ENCODE measurements at places on chromosomes 16 and 17.

DNA sequence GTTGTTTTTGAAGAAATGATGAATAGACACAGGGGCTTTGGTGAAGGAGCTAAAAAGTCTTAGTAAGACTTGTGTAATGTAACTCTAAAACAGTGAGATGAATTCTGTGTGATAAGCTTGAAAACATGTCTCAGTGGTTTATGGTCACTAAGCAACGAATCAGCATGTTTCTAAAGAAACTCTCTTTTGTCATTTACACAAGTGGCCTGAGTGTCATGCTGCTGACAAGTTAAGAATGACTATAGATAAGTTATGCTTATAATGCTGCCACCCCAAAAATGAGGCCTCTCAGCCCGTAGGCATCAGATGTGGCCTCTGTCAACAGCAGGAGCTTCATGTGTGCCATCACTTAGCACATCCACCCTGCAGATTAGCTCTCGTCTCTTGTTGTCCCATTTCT is 8.7 kb downstream of the COX10 start:
- no peak for DNase-seq

GRCh38 chr17:77137111-77137510 is 3.7 kb upstream of the SEC14L1 start:
- no peak for DNase-seq

DNA sequence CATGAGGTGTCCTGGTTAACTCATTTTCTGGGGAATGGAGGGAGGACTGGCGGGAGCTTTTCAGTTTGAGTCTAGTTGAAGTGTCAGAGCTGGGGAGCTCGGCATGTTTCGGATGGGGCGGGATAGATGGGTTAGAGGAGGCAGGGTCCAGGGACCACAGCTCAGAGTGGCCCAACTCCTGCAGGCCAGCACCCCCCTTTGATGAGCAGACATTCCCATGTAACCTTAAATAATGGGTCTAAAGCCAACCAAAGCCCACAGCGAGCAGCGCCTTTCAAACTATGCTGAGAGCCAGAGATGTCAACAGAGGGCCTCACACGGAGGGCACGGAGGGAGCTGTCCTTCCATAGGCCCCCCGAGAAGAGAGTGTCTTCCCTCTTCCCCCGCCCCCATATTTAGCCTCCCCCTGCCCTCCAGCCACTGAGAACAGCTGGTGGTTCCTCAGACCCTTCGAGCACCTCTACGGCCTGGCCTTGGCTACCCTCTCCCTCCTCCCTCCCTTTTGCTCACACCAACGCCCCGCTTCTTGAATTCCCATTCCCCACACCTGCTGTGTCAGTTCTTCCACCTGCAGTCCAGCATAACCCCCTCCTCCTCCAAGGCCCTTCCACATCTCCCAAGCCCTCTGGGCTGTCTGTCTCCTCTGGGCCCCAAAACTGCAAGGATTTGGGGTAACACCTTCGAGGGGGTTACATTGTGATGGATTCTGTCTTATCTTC is 21.8 kb downstream of the RAB11FIP4 start:
- no peak for DNase-seq

DNA sequence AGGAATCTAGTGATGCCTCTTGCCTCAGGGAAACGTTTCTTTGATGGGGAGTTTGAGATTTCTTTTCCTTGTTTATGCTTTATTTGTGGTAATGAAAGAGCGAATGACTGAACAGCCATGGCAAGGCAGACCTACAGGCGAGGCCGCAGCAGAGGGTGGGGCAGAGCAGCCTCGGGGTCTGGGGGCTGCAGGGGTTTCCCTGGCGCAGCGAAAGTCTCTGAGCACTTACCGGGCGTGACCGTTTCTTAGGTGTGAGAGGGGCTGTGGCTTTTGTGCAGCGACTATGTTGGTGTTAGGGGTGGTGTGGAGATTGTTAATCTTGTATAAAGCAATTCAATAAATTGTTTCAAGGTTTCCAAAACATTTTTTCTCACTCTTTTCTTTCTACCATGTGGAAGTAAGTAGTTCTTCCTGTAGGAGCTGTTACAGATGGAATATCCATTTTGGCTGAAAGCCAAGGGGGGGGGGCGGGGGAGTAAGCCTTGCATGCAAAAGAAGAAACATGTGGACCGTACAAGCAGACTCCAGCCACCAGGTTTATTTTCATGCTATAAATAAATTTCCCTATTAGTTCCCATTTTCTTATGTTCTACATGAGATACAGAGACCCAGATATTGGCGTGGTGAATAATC is 34.8 kb downstream of the UBN1 start:
- no peak for DNase-seq

- DNase-seq = no peak
Measured at GRCh38 chr17:39400547-39401411, 647 bp downstream of the FBXL20 start.

DNA sequence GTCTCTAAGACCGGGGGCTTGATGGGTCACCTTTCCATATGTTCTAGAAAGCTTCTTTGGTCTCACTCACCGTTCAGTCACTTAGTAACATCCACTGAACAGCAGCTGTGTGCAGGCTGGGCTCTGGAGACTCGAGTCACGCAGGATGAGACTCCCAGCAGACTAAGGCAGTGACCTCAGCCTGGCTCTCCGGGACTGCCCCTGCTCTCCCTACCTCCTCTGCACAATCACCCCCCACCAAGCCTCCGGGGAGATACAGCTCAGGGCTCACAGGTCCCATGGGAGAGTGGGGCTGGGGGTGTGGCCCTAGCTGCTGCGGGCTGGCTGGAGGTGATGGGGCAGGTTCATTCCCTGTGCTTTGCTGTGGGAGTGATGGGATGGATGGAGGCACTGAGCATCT is 14.1 kb downstream of the FLYWCH2 start:
- DNase-seq = no peak

GRCh38 chr17:63116967-63117830 is 151.2 kb downstream of the TANC2 start:
- no peak for DNase-seq

GRCh38 chr16:58556678-58557077 is 41.4 kb downstream of the SETD6 start:
- DNase-seq = no peak

GRCh38 chr16:89320782-89321501 is 103.4 kb downstream of the ZNF778 start:
- DNase-seq = no peak

GRCh38 chr17:63701456-63701820 is 1.5 kb upstream of the LIMD2 start:
- no peak for DNase-seq

DNA sequence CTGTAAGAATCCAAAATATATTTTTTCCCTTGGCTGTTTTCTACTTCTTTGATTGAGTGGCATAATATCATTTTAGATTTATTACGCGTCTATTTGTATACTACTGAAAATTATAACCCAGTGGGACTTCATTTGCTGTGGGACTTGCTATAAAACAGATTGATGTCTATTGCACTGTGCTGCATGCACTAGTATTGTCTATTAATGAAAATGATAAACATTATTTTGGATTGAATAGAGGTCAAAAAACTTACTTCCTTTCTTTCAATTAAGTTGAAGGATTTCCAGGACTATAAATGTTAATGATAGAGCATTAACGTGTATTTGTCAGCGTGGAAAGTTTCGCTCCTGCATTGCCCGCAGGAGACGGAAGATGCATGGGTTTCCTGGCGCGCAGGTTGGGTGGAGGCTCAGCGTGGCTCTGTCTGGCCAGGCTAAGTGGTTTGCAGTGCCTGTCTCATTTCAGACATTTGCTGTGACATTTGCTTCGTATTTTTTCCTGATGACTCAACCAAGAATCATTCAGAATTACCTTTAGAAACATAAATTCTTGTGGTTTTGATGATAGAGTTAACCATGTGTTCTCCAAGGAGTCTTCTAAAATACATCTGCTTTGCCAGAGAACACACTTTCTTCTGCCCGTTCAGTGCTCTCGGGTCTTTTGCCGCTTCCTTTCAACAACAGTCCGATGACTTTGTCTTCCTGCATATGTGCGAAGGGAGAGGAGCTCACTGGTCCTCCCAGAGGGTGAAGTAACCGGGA is 216.7 kb downstream of the RPTOR start:
- peak; percentile 71 for DNase-seq

- no peak for DNase-seq
Measured at GRCh38 chr16:65716737-65717700, 595.2 kb upstream of the CDH11 start.

DNA sequence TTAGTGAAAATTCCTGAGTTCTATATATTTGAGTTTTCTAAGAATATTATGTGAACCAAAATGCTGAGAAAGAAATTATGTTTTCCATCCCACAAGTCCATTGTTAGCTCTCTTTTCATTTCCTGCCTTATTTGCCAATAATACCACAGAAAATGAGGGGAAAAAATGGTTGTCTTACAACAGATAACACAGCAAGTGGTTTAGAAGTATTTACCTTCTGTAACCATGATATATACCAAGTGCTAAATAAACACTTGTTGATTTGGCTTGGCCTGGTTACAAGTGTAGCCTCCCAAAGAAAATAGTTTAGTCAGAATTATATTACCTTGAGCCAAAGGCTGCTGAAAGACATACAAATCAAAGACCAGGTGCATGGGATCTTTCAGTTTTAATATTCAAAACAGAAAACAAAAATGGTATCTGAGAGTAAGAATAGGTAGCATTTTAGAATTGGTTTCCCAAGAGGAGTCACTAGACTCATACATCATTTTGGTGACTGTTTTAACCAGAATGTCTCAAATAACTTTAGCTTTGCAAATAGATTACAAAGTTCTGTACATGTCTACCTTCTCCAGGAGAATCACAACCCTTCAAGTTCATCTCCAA is 439.8 kb upstream of the DYNLRB2 start:
- DNase-seq = no peak

DNA sequence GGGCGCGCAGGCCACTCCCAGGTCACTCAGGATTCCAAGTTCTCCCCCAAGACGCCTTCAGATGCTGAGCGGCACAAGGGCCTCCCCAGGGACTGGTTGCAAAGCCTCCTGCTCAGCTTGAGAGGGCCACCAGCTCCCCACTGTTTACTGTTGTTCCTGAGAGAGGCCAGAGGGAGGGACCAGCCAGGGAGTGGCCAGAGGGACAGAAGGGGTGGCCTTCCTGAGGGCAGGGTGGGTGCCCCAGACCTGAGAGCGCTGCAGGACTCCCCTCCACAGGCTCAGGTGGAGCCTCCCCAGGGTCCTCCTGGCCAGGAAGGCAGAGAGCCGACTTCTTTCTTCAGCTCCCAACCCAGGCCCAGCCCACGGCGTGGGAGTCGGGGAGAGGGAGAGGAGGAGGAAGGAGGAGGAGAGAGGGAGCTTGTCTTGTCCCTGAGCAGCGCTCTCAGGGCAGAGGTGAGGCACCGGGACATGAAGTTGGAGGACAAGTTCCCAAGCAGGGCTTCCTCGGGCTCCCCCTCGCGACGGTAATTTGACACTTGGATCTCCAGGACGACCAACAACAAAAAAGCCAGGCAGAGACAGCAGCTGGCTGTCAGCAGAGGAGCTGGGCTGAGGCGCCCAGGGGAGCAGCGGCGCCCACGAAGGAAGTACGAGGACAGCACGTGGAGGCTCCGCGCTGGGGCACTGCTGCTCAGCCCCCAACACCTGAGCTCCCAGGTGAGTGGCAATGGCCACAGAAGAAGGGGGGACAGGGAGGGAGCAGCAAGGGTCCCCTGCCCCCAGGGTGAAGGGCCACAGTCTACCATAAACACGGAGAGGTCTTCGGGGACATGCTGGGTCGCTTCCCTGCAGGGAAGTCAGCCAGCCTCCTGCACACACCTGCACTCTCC is 497 bp downstream of the SMIM5 start:
- peak; percentile 41 for DNase-seq

- peak; percentile 26 for DNase-seq
Measured at GRCh38 chr16:23557779-23558702, 514 bp downstream of the UBFD1 start.

DNA sequence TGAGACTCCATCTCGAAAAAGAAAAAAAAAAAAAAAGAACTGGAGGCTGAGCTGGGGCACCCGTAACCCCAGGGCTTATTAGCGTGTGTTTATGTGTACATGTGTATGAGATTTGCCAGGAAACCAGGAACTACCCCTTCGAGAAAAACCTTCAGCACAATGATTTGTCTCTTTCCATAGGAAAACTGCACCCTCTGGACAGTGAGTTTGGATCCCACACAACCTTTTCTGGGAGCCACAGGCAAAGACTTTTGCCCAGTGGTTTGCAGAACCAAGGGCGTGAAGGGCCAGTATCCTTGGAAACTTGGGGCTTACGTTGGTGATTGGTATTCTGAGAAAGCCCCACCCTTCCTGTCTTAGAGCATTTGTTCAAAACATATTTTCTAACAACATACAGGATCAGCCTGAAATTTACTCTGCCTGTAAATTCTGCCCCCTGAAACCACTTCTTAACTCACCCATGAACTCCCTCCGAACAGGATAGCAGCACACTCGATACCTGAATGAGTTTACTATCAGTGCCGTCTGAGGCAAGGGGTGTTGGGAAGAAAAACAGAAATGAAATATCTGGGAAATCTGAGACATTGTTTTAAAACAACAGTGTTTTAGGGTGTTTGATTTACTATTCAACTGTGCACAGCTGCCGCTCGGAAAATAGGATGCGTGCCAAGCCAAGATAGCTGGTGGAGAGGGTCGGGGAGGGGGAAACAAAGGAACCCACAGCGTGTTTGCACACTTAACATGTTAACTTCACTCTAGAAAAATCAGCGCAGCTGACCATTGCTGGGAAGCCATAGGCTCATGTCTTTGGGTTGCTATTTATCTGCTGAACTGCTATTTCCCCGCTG is 40.2 kb upstream of the MAF start:
- peak; percentile 17 for DNase-seq

GRCh38 chr16:88281858-88282563 is 100.7 kb upstream of the ZNF469 start:
- no peak for DNase-seq

- no peak for DNase-seq
Measured at GRCh38 chr16:73002866-73003265, 45.1 kb downstream of the ZFHX3 start.

- DNase-seq = no peak
Measured at GRCh38 chr17:65198653-65199382, 61.6 kb downstream of the RGS9 start.

DNA sequence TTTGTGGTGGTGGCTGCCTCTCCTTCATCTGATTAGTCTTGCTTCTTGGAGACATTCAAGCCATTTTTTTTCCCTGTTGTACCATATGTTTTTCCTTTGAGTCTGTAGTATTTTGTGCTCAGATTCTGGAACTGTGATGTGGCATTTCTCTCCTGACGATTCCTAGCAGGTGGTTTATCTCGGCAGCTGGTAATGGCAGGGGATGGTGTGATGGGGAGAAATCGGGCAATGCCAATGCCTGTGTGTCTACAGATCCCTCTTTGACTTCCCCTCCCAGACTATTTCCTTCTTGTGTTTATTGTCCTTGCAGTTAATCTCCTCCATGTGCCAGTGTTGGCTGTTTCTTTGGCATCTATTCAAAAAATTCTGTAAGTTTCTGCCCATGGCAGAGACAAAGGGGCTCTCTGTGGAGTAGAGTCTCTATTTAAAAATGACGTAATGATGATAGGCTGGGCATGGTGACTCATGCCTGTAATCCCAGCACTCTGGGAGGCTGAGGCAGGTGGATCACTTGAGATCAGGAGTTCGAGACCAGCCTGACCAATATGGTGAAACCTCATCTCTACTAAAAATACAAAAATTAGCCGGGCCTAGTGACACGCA is 90.2 kb upstream of the ERCC4 start:
- no peak for DNase-seq

DNA sequence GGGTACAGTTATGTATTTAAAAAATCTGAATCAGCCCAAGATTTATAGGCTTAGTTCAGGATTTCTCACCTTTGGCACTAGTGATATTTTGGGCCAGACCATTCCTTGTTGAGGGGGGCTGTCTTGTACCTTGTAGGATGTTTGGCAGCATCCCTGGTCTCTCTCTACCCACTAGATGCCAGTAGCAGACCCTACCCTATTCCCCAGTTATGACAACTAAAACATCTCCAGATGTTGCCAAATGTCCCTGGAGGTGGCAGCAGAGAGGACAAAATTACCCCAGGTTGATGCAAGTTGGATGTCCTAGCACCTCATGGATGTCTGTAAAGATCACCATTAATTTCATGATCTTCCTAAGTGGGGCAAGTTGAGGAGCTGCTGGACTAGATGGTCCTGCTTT is 45.8 kb downstream of the SYT17 start:
- no peak for DNase-seq

All from activated T-helper 1 cell treated with anti-CD3 and anti-CD28 coated beads, Interleukin-12 subunit alpha, Interleukin-12 subunit beta, Interleukin-2, Interleukin-4 antibody, amounts not matched to agents 30 ng/mL and 10 ng/mL and 1 ng/mL, durations not matched to agents 14 hours and 24 hours and 36 hours (primary cell).